Suppressor macrophage (primary cell): ENCODE measurements at places on chromosomes 3 and 15.

DNA sequence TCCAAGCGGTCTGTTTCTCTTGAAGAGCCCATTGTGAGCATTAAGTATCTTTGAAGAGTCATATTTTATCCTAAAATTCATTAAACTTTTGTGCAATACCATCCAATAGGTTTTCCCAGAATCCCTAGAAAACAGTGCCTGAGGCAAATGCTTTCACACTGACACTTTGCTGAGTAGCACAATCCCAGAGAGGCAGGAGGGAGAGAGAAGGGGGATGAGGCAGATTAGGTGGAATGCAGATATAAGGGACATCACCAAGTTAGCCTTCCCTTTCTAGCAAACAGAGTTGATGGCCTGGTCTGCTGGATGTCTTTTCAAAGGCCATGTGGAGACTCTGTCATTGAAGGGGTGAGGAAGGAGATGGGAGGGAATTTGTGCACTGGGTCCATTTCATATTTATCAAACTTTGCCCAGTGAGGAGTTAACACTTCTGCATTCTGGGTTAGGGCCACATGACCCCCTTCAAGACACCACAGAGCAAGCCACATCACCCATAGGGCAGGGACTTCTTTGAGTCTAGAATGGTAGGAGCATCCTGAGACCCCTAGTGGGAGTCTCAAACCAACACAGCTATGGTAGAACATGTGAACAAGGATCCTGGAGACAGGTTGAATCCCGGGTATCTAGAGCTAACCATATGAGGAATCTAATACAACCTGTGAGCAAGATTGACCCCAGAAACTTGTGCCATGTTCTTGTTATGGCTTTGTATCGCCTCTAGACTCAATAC is 32.0 kb upstream of the SEMA6D start:
- DNase-seq: no peak

DNA sequence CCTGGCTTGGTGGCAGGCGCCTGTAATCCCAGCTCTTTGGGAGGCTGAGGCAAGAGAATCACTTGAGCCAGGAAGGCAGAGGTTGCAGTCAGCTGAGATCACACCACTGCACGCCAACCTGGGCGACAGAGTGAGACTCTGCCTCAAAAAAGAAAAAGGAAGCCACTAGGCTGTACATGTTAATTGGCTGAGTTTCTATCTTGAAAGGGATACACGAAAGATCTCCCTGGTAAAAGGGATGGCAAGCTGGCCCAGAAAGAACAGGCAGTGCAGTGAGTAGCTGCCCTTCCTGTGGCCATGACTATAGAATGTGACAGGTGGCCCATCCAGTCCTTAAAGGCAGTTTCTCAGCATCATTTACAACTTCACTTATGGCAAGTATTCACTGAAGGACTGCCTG is 12.3 kb downstream of the LRIG1 start:
- DNase-seq: no peak

- DNase-seq: no peak
Observed at GRCh38 chr3:41307065-41307464, 107.8 kb downstream of the CTNNB1 start.

DNA sequence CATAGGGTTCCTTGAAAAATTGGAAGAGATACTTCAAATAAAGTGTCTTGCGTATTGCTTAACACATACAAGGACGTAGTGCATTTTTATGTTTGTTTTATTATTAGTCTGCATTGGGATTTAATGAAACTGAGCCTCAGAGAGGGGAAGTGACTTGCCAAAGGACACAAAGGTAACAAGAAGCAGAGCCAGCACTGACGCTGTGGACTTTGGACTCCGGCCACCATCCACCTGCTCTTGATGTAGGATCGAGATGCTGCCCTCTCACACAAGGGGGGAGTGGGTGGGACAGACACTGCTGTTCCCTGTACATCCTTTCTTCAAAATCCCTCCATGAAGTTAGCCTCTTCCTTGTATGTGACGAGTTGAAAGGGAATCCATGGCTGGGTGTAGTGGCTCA is 435.4 kb upstream of the RGMA start:
- no peak for DNase-seq

DNA sequence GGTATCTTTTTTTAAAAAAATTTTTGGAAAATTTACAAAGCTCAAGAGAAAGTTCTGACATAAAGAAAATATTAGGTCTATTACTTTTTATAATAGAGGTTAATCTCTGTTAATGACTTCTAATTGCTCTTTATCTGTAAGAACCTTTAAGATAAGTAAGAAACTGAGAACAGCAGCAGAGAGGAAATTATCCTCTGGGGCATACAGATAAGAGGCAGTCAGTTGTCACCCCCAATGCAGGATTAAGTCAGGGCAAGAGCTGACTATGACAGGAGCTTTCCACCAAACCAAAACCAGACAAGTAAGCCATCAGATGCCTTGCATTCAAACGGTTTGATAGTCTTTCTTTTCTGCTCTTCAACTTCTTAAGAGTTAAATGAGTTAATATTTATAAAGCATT is 149.0 kb downstream of the GSK3B start:
- DNase-seq: no peak

DNA sequence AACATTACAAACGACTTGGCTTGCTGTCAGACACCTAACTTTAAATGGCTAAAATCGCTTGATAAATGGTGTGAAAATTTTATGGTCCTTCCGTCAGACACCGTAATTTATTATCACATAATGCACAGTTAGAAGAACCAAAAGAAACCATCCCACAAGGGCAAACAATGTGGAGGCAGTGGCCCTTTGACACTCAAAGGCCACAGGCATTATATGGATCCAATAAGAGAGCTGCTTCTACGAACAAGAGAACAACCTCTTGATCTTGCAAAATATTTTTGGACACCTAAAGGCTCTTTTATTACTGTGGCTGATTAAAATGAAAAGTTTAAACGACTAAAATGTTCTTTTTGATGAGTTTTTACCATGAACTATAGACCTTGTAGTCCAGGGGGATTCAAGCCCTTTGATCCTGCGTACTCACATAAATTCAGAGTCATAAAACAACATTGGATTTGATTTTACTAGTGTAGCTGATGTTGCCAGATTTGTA is 202.8 kb downstream of the FMN1 start:
- no peak for DNase-seq
